Right hindlimb (tissue), 1 donor: ENCODE measurements at places on chromosomes 12 and 14.

DNA sequence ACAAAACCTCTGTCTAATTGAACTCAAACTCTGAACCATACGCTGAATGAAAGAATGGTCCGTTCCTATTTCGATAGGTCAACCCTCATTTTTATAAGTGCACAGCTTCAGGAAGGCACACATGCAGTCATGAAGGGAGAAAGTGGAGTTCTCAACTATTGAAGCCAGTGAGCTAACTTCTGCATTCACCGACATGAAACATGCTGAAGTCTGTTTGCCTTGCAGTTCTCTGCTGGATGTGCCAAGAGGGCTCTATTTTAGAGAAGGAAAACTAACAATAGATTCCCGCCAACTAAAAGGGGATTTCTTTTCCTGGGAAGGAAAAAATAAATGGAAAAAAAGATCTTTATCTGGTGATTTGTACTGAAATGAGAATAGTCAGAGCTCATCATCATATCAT lies 191.0 kb upstream of the PLEKHG7 start:
- no peak for DNase-seq

GRCh38 chr12:126107659-126108058 lies 1042.4 kb downstream of the AACS start:
- DNase-seq = no peak

DNA sequence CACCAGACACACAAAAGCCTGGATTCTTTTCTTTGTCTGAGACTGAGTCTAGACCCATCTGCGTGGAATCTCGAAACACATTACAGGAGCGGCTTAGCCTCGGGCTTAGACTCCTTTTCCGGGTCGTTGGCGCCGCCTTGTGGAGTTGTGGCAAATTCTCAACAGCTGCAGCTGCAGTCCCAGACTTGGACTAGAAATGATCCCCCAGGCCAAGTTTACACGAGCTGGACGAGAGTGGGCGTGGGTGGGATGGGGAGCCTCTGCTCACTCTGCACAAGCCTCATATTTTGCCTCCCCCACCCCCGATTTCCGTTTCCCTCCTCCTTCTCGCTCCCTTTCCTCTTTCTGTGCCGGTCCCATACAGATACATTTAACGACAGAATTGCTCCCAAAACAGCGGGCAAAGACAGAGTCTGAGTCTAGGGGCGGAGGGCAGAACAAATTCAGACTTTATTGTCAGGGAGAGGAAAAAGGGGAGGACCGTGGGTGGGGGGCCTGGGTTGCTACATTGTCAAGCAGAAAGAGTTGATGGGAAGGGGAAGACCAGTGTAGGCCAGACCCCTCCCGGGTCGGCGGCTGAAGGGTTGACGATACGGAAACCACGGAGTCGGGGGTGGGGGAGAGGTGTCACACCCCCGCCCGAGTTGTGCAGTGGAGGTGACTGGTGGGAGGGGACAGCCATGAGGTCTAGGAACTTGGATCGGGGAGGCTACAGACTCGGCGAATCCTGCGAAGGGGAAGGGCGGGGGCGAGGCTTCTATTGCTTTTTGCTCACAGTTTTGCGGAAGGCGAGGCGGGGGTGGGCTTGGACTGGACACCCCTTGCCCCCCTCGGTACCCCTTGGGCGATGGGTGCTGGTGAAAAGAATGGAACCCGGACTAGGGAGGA lies 4.7 kb upstream of the GPR84 start:
- peak; percentile 96 for DNase-seq

DNA sequence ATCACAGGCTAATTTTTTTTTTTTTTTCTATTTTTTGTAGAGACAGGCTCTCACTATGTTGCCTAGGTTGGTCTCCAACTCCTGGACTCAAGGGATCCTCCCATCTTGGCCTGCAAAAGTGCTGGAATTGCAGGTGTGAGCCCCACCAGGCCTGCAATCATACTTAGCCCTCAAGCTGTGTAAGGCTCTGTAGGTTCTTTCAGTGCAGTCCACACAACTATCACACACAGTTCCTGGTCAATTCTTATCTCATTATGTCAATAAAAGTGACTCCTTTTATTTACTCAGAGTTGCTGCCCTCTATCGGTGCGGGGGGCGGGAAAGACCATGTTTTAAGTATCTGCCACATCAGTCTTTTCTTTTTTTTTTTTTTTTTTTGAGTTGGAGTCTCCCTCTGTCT lies 29.0 kb downstream of the SLC2A3 start:
- DNase-seq = no peak

DNA sequence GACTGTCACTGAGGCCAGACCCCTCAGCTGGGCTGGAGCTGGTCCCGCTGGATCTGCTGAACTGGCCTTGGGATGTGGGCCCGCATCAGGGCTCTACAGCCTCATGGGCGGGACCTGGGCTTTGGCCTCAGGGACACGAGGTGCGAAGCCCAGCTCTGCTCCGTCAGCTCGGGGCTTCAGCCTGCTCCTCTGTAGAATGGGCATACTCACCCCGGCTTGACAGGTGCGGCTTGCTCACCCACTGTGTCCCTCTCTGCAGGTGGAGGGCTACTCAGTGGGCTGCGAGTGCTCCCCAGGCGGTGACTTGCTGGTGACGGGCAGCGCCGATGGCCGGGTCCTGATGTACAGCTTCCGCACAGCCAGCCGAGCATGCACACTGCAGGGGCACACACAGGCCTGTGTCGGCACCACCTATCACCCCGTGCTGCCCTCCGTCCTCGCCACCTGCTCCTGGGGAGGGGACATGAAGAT lies 57.6 kb downstream of the BEGAIN start:
- peak; percentile 15 for DNase-seq

- DNase-seq = no peak
Observed at GRCh38 chr12:10243818-10244520, 31.3 kb downstream of the GABARAPL1 start.

DNA sequence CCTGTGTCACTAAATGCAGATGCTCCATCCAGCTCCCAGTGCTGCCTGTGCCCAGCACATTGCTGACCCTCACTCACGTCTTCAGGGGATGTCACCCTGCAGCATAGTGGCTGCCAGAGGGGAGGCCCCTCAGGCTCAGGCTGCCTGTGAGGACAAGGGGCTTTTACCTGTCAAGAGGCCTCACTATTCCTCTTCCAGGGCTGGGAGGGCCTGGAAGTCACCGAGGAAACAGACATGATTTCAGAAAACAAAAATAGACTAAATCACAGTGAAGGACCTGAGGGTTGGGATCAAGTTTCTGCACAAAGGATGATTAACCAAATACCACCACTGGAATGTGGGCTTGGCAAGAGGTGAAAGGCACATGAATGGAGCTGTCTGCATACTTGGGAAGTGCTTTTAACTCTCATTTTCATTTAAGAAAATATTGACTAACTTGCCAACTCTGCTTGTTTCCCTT lies 1202.3 kb downstream of the BCL11B start:
- DNase-seq = no peak
